ENCODE measurements at places on chromosomes 1 and 21.
A peak's percentile ranks its signal among the peaks of the same experiment; 100 is the strongest.

- DNase-seq, result no peak
These were observed 782 bp downstream of the PCAT6 start for GRCh38 chr1:202811296-202812175.

DNA sequence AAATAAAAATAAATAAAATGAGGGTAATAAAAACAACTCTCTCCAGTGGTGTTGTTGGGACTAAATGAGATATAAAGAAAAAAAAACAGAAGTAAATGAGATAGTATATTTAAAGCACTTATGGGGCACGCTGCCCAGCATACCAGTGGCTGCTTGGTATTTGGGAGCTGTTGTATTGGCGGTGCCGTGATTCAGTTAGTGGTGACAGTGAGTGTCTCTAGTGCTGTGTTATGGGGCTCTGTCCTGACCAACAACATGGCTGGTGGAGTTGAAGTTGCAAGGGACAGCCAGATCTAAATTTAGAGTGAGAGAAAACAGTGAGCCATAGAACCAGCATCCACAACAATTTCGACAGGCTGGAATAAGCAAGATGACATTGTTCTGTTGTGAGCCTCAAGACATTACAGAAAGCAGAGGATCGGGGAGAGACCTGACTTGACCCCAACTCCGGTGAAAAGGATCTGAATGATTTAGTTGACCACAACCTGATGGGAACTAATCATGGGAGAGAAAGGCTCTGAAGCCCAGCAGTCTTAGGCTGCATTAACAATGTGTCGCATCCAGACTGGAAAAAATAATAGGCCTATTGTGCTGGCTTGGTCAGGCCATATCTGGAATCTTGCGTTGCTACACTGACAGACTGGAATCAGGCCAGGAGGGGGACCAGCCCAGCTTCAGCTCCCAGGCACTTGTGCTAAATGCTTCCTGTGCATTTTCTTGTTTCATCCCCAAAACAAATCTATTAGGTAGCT is 2.4 kb upstream of the MFSD2A start:
- peak; percentile 93 for DNase-seq

DNA sequence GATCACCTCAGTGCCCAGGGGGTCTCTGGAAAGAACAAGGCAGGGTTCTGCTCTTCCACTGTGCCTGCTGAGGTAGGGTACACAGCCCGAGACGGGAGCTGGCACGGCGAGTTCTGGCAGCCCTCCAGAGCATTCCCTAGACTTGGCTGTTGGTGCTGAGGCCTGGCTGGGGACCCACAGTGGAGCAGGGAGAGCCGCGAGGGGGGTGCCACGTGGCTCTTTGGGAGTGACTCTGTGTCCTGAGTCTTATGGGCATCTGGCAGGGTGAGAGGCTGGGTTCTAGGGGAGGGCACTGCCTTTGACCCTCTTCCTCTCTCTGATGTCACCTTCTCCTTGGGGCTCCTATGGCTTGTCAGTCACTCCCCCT is 336.4 kb downstream of the CAMTA1 start:
- DNase-seq, result peak; percentile 49

GRCh38 chr1:248714248-248714647 is 11.7 kb upstream of the OR14I1 start:
- DNase-seq, result no peak

DNA sequence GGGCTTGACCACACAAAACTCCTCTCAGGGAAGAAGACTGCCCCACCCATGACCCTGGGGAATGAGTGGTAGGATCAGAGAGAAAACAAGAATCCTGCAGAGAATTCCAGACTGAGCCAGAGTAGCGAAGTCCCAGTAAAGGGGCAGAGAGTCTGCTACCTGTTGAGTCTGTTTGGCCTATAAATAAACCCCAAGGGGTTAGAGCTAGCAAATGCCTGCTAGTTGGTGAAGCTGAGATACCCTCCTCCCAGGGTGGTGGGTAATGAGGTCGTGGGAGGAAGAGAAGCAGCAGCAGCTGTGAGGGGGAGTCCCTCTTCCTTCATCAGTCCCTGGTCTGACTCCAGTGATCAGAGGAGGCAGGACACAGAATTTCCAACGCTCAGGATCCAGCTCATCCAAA is 2.5 kb downstream of the TRAF3IP3 start:
- no peak for DNase-seq

DNA sequence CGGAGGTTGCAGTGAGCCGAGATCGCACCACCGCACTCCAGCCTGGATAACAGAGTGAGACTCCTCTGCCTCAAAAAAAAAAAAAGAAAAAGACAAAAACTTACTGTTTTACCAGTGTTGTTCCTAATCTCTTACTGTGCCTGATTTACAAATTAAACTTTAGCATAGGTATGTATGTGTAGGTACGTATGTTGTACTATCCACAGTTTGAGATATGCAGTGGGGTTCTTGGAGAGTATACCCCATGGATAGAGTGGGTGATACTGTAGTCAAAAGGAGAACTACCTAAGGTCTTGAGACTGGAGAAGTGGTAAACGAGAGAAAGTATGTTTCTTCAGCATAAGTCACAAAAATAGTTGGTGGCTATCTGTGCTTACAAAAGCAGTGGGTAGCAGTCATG is 38.6 kb downstream of the RNF11 start:
- DNase-seq, result no peak

DNA sequence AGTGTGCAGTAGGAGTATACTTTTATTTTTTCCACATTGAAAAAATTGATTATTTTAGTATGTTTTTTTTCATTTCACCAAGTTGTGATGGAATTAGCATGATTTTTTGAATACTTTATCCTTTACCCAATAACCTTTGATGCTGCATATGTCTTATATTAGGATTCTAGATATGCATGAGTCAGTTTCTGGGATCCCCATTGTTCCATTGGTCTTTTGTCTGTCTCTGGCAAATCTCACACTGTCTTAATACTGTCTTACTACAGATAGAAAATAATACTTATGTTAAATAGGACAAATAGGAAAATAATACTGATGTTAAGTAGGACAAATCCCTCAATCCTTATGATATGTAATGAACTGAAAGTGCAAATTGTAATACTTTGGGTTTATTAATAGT is 54.3 kb upstream of the ASB17 start:
- DNase-seq, result no peak

DNA sequence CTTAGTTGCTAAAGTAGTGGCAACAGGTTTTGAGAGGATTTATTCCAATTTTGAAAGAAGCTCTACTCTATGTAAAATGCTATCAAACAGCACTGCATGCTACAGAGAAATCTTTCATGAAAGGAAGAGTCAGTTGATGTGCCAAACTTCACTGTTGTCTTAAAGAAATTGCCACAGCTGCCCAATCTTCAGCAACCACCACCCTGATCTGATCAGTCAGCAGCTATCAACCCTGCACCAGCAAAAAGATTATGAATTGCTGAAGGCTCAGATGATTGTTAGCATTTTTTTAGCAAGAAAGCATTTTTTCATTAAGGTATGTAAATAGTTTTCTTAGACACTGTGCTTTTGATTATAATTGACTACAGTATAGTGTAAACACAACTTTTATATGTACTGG is 49.6 kb downstream of the SLC9C2 start:
- no peak for DNase-seq

- no peak for DNase-seq
These were observed 32.8 kb upstream of the PSMB2 start for GRCh38 chr1:35674111-35674510.

DNA sequence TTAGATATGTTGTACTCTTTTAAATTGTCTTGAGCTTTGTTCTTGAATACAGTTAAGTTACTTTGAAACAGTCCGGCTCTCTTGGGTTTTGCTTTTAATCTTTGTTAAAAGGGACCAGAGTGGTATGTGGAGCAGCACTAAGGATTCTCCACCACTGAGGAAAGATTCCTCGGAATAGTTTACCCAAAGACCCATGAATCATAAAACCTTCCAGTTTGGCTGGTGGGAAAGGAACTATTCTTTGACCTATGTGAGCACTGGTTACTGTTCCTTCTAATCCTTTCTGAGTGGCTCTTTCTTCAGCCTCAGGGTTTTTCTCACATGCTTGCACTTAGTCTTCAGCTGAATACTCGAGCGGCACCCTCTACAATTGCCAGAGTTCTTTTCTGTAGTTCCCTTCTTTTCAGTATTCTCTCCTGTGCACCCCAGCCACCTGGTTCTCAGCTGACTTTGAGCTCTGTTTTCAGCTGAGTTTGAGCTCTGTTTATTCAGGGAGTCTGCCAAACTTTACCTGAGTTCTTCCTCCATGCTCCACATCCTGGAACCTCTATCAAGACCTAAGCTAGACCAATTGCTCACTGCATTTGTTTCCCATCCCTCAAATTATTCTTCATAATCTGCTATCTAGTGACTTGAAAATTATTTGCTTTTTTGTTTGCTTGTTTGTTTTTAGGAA is 253.8 kb upstream of the PLXNA2 start:
- no peak for DNase-seq

Data from globus pallidus (tissue), 1 donor.